ENCODE measurements at places on chromosomes 3 and 15.

GRCh38 chr3:116770815-116771450, 61.4 kb downstream of the TUSC7 start:
- DNase-seq: peak; percentile 82

DNA sequence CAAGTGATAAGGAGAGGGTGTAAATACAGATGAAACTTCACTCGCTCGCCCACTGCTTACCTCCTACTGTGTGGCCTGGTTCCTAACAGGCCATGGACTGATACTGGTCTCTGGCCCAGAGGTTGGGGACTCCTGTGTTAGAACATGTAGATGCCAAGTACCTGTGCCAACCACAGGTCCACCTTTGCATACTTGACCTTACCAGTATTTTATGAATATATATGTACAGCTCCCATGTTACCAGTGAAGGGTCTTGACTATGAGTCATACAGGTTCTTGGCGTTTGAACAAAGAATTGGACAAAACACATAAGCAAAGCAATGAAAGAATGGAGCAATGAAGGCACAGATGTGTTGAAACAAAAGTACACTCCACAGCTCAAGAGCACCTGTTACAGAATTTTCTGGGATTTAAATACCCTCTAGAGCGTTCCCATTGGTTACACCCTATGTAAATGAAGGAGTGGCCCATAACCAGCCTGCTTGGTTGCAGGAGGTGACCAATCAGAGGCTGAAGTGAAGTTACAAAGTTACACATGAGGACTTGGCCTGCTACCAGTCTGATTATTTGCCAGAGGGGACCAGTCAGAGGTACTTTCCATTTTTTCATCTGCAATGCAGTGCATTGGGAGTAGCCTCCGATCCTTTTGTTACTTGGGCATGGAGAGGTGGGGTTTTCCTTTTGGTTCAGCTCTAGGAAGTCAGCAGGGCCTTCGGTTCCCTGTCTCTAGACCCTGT, 1.7 kb upstream of the GFM1 start:
- DNase-seq: no peak

DNA sequence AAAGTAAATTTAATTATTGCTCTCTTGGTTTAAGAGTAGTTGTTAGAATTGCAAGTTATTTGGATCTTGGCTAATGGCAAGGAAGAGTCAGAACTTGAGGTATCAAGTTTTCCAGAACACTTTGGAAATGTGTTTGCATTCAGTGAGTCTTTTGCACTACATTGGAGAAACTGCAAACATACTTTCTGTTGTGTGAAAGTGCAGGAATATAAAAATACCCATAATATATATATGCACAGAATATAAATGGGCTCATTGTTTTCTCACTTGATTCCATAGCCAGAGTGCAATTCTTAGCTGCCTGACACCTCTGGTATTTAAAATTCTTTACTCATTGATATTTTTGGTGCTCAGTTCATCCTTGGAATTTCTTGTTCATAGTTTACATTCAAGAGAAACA, 92.9 kb downstream of the HCN4 start:
- no peak for DNase-seq

GRCh38 chr15:36666228-36666905, 86.9 kb downstream of the CDIN1 start:
- no peak for DNase-seq

DNA sequence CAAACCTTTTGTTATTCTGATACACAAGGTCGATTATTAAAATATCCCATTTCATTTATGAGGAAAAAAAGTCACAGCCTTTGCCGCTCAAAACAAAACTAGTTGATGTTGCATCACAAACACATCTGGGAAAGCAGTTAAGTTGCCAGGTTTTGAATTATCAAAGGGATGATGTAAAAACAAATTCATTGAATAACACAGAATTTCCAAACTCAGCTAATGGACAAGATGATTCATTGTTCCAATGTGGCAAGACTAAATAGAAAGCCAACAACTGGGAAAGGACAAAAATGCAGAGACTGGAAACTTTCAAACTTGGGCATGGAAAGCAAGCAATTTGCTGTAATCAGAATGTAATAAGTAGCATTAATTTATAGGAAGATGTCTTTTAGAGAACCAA, 610.0 kb upstream of the ZNF385D start:
- no peak for DNase-seq

DNA sequence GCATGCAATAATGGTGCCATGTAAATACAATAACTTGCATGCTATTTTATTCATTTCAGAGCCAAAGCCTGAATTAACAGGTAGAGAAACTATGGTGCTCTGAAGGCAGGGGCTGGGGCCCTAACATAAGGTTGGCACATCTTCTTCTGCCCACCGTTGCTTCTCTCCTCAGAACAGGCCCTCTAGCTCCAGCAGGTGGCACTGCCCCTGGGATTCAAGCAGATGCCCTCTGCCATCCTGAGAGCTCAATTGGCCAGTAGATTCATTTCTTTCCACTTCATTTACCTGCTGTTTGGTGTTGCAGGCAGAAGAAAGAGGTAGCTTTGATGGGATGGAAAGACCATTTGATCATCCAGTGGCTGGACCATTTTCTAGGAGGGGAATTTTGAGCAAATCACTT, 130.5 kb downstream of the FOXB1 start:
- DNase-seq: no peak

- no peak for DNase-seq
Measured at GRCh38 chr3:164407111-164407510, 671.2 kb downstream of the SI start.

DNA sequence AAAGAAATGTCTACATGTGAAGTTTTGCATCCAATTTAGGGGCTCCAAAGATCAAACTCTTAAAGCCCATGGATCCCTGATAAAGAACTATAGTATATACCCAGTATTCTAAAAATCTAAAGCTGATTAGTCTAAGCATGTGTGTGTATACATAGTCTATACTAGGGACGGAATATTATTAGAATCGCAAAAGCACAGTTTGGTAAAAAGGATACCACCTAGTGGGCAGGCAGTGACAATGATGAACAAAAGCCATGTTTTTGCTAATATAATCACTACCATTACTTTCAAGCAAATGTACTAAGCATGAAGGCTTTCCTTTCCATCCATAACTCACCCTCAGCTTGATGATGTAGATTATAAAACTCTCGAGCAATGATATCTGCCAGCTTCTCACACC, 16.5 kb downstream of the POLQ start:
- DNase-seq: no peak

GRCh38 chr15:62756326-62756994, 286.1 kb upstream of the TPM1 start:
- no peak for DNase-seq

DNA sequence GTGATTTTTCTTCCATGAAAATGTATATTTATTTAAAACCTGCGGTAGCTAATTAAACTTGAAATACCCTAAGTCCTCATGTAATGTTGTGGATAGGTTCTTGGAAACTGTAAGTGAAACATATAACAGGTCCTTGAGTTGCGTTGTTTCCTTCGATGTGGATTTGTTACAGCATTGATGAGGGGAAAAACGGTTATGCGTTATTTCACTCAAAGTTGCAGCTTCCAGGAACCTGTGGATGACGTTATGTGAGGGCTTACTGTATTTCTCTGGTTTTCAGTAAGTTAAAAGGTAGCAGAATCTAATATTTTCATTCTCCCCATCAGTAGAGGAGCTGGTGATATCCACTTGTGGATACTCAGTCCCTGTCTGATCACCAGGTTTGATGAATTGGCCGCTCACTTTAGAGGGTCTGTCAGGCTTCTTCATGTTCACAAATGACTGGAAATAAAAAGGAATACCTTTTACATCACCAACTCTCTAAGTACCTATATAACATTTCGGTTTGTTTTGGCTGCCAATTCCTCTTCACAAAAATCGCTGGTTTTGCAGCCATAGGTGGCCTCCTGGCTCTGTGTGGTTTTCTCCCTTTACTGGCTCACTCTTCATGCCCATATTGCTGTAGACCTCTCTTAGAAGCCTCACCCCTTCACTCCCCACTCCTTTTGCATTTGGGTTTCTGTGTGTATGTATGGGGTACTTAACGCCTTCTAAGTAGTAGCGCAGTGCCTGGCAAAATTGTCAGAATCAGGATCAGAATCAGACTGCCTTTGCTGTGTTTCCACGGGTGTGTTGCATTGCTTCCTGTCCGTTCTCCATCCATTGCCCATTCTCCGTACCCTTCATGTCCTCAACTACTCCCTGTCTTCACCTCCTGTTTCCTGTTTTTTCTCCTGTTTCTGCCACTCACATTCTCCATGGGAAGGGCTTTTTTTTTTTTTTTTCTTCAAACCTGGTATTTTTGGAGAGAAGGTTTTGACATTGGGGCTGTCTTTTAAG, 112.6 kb downstream of the FNDC3B start:
- no peak for DNase-seq

GRCh38 chr3:123791417-123791816, 92.7 kb downstream of the MYLK start:
- DNase-seq: no peak

DNA sequence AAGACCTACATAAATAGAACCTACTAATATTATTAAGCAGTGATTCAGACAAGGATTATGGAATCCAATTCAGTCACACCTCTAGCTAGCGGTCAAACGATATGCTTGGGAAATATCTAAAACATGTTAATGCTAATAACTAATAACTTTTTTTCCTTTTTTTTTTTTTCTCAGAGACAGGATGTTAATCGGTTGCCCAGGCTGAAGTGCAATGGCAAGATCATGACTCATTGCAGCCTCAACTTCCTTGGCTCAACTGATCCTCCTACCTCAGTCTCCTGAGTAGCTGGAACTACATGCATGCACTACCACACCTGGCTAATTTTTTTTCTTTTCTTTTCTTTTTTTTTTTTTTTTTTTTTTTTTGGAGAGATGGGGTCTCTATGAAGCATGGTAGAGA, 124.1 kb downstream of the NR2E3 start:
- no peak for DNase-seq

DNA sequence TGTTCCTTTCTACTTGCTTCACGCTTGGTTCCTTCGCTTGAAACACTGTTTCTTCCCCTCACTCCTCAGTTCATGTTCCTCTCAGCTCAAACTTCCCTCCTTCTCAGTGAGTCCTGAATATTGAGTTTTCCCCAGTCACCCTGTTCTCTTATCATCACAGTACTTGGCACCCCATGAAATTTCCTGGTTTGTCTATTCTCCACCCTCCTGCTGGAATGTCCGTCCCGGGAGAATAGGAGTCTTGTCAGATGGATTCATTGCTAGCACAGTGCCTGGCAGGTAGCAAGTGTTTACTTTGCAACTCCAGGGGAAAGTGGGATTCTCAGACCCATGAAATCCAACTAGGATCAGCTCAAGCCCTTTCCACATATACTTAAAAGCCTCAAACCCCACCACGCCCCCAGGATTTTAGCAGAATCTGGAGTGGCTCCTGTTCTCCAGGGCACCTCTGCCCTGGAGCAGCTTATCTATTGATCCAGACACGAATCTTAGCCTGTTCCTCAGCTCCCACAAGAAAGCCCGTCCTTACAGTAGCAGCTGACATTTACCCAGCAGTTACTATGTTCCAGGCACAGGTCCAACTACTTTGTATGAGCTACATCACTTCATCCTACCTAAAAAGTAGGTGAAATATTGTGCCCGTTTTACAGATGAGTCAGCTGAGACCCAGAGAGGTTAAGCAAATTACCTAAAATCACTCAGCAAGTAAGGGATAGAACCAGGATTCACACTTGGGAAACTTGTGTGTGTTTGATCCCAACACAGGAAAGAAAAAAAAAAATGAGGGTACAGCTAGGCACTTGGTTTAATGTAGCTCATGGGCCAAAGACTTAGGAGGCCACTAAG, 36.8 kb upstream of the MAP3K13 start:
- DNase-seq: no peak

DNA sequence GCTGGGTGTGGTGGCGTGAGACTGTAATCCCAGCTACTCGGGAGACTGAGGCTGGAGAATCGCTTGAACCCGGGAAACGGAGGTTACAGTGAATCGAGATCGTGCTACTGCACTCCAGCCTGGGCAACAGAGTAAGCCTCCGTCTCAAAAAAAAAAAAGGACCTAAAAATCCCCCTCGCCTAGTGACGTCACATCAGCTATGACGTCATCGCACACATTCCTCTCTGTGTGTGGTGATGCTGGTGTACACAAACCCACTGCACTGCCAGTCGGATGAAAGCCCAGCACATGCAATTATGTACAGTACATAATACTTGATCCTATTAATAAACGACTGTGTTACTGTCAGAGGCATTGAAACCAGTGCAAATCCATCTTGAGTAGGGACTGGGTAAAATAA, 40.2 kb upstream of the SEC61A1 start:
- DNase-seq: no peak

DNA sequence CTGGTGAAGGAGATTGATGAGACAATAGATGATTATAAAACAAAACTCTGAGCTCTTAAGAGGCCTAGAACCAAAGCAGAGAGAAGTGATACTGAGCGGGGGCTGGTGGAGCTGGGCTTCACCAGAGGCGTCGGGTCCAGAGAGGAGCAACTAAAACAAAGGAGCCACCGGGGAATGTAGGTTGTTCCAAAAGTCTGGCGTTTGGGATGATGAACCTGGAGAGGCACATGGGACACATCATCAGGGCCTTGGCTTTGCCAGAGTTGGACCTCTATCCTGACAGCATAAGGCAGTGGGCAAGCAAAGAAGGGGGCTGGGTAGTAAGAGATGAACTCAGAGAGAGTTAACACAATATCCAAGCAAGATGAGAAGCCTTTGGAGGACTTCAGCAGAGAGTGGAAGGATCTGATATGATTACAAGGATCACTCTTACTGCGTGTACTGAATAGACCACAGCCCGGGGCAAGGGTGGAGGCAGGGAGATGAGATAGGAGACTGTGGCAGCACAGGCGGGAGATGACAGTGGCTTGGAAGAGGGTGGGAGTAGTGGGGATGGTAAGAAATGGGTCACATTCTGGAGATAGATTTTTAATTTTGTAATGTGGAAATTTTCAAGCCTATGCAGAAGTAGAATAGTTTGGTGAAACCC, 36.0 kb upstream of the RASA2 start:
- no peak for DNase-seq

- DNase-seq: no peak
Measured at GRCh38 chr3:176867681-176868663, 329.3 kb downstream of the TBL1XR1 start.

GRCh38 chr15:90994059-90994416, 297 bp downstream of the PRC1 start:
- no peak for DNase-seq

GRCh38 chr15:37425541-37425940, 325.2 kb upstream of the MEIS2 start:
- no peak for DNase-seq

GRCh38 chr3:173065543-173065981, 75.5 kb downstream of the SPATA16 start:
- DNase-seq: no peak

GRCh38 chr15:40763801-40764628, at the start of gene GCHFR:
Gene GCHFR (plus strand): TSS chr15:40764068. CDS start chr15:40764181, 113 bp downstream.
- no peak for DNase-seq

DNA sequence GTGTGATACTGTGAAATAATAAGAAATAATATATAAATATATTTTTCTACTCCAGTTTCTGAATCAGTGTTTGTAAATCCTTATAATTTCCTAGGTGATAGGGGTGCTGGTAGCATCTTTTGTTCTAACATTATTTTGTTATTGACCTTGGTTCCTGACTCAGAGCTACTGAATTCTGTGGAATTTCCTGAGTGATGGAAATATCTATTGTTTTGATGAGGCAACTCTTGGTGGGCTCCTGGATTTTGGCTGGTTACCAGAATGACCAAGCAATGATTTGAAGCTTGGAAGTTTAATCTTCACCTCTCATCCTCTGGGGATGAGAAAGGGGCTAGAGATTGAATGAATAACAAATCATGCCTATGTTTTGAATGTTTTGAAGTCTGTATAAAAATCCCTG, 377.3 kb downstream of the LPP start:
- no peak for DNase-seq

All from iPS DF 6.9 (cell line).